Endodermal cell (in vitro differentiated cells): ENCODE measurements at places on chromosomes 16 and 17. TPM values are rescaled to one million over a fixed set of nuclear protein-coding genes. Genes with fewer than 3 reads are reported as not detected.
A peak's percentile ranks its signal among the peaks of the same experiment; 100 is the strongest.

GRCh38 chr17:78716814-78717393, 65.2 kb downstream of the CYTH1 start:
- peaks cover 13% of the 10 kb centered on the region for H3K4me1 ChIP-seq
- no peak overlapping the region for H3K4me3 ChIP-seq
- H3K36me3 ChIP-seq: no peaks in the 10 kb centered on the region
- H3K27me3 ChIP-seq: no peaks in the 10 kb centered on the region
- DNase-seq: peak; percentile 52
- H3K27ac ChIP-seq: no peak overlapping the region

- peaks cover 15% of the 10 kb centered on the region for H3K27me3 ChIP-seq
- H3K4me1 ChIP-seq: no peaks in the 10 kb centered on the region
- DNase-seq: no peak
- no peak overlapping the region for H3K4me3 ChIP-seq
Measured at GRCh38 chr16:85466989-85467388, 146.1 kb upstream of the GSE1 start.

Gene TLCD3B
- 3.3 to 5.6 TPM (median 3.7 TPM) in 3 replicates for total RNA-seq

DNA sequence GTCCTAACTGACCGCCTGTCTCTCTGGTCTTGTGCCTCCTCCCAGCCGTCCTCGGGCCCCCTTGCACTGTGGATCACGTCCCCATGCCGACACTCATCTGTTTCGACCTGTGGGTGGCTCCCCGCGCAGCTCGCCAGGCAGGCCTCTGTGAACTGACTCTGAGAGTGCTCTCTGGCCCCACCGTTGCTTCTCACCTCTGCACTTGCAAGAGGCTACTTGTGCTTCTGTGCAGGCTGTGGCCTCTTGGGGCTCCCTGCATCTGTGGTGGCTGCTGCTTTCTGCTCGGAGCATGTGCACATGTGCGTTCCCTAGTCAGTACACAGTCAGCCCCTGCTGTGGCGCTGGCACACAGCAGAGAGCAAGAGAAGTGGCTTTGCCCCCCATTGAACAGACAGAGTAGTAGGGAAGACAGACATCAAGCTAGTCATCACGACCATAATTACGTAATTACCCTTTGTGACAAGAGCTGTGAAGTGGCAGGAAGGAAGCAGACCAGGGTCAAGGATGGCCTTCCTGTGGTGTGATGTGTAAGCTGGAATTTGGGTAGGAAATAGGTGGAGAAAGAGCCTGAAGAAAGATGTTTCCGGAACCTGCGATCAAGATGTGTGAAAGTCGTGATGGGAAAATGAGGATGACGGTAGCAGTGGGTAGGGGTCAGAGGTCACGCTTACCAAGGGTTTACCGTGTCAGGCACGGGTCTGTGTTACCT, 256.0 kb upstream of the CACNG5 start:
- DNase-seq: peak; percentile 66
- no peak overlapping the region for H3K4me3 ChIP-seq
- no peaks in the 10 kb centered on the region for H3K4me1 ChIP-seq
- H3K27ac ChIP-seq: no peak overlapping the region
- no peaks in the 10 kb centered on the region for H3K36me3 ChIP-seq

GRCh38 chr16:74601126-74601871, 5.6 kb downstream of the GLG1 start:
- H3K36me3 ChIP-seq: peaks cover 9% of the 10 kb centered on the region
- H3K27ac ChIP-seq: no peak overlapping the region
- no peak for DNase-seq
- peak overlapping the region; percentile 15 for H3K4me3 ChIP-seq

GRCh38 chr16:69241926-69242325, 55.0 kb downstream of the SNTB2 start:
- H3K27me3 ChIP-seq: no peaks in the 10 kb centered on the region
- H3K27ac ChIP-seq: no peak overlapping the region
- H3K4me3 ChIP-seq: no peak overlapping the region

Gene ADPRM
- 5.9 and 6.8 TPM in 2 replicates for total RNA-seq

- DNase-seq: no peak
- peaks cover 2% of the 10 kb centered on the region for H3K4me1 ChIP-seq
- no peaks in the 10 kb centered on the region for H3K27me3 ChIP-seq
- H3K27ac ChIP-seq: no peak overlapping the region
- H3K4me3 ChIP-seq: no peak overlapping the region
Measured at GRCh38 chr17:65657251-65657828, 95.9 kb upstream of the AXIN2 start.

Gene ABCC12
- 0.14 to 1.2 TPM (median 0.53 TPM) in 3 replicates for total RNA-seq

DNA sequence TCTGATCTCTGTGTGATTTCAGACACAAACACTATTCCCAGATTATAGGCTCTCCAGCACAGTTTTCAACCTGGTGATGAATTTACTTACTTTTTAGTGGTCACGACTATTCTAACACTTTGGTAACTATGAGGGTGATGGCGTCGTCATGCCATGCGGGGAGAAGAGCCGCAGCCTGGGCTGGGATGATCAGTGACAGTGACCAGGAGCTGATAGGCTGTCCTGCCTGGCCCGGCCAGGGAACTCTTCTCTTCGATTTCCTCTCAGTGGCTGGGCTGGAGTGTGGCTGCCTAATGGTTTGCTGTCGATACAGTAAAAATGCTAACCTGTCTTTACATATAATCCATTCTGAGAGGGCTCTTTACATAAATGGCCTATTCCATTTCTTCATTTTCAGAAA, 113.1 kb downstream of the IRX3 start:
- H3K4me1 ChIP-seq: peaks cover 10% of the 10 kb centered on the region
- no peak overlapping the region for H3K4me3 ChIP-seq
- peak; percentile 59 for DNase-seq
- no peak overlapping the region for H3K27ac ChIP-seq
- H3K36me3 ChIP-seq: no peaks in the 10 kb centered on the region
- no peaks in the 10 kb centered on the region for H3K27me3 ChIP-seq

Gene PPL
- total RNA-seq: 43.5 and 48.5 TPM in 2 replicates

Gene TAC4
- total RNA-seq: 1.5 and 1.6 TPM in 2 replicates

DNA sequence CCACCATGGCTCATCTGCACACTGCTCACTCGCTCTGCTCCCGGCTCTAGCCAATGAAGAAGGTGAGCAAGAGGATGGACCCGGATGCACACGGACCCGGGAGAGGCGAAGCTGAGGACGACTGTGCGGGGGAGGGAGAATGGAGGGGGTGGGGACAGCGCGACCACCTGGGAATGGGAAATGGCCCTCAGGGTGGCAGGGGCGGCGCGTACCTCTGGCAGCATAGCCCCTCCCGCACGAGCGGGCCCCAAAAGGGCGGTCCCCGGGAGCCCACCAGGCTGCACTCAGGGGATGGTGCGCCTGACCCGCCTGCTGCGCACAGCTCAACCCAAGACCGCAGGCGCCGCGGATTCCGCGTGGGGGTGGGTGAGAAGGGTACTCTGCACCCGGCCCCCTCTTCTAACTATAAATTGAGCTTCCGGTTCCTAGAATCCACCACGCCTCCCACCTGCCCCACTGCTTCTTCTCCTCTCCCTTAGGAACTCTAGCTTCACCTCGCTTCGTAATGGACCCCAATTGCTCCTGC, 6.1 kb downstream of the MT1H start:
- H3K36me3 ChIP-seq: no peaks in the 10 kb centered on the region
- no peaks in the 10 kb centered on the region for H3K4me1 ChIP-seq
- peak; percentile 84 for DNase-seq
- H3K27me3 ChIP-seq: peaks cover 84% of the 10 kb centered on the region
- peak overlapping the region; percentile 74 for H3K4me3 ChIP-seq
- H3K27ac ChIP-seq: no peak overlapping the region

DNA sequence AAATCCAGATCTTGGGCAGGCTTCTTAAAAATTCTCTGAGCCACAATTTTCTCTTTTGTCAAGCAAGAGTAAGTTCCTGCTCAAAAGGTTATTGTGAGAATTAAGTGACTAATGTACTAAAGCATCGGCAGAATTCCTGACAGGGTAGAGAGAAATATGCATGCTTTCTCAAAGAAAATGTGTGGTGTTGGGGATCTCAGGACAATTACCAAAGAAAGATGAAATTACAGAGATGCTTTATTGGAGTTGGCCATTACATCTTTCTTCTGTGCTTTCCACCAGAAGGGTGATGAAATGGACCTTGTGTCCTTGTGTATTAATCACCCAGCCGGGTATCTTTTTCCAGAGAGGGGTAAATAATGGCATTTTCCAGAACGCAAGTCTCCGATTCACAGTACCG, 1.7 kb upstream of the USP43 start:
- no peak for DNase-seq
- H3K4me3 ChIP-seq: no peak overlapping the region
- H3K4me1 ChIP-seq: peaks cover 3% of the 10 kb centered on the region

DNA sequence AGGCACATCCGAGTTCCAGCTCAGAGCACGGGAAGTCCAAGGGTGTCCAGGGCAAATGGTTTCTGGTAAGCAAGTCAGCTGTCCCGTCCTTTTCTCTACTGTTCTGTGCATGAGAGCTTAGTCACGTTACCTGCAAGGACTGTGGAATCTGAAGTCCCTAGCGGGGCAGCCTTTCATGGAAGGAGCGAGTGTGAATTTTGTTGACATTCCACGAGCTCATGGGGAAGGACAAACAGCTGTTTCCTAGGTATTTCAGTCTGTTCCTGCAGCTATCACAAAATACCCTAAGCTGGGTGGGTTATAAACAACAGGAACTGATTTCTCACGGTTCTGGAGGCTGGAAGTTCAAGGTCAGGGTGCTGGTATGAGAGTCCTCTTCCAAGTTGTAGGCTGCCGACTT, 109.2 kb downstream of the SDR42E1 start:
- H3K36me3 ChIP-seq: peaks cover 26% of the 10 kb centered on the region
- H3K27me3 ChIP-seq: no peaks in the 10 kb centered on the region
- H3K4me1 ChIP-seq: no peaks in the 10 kb centered on the region
- no peak for DNase-seq
- no peak overlapping the region for H3K4me3 ChIP-seq

Gene NME3
- 59.5 to 73.3 TPM (median 70.3 TPM) in 3 replicates for total RNA-seq

Gene GAST
- total RNA-seq: not detected in 2 replicates

DNA sequence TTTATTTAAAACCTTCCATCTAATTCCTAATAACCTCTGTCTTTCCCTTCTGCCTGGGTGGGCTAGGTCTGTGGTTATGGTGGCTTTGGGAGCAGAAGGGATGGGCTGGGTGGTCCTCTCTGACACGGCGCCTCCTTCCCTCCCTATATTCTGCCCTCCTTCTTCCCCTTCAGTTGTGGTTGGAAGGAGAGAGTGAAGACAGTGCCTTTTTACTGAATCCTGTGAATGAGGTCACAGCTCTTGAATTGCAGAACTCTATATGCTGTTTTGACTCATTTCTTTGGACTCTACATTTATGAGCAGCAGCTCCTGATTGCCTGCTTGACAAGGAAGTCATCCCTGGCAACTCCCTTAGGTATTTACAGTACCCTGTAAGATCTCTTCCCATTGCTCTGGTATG, 256.0 kb upstream of the ELAC2 start:
- no peaks in the 10 kb centered on the region for H3K4me1 ChIP-seq
- no peaks in the 10 kb centered on the region for H3K36me3 ChIP-seq
- no peak for DNase-seq
- no peak overlapping the region for H3K4me3 ChIP-seq
- no peak overlapping the region for H3K27ac ChIP-seq

DNA sequence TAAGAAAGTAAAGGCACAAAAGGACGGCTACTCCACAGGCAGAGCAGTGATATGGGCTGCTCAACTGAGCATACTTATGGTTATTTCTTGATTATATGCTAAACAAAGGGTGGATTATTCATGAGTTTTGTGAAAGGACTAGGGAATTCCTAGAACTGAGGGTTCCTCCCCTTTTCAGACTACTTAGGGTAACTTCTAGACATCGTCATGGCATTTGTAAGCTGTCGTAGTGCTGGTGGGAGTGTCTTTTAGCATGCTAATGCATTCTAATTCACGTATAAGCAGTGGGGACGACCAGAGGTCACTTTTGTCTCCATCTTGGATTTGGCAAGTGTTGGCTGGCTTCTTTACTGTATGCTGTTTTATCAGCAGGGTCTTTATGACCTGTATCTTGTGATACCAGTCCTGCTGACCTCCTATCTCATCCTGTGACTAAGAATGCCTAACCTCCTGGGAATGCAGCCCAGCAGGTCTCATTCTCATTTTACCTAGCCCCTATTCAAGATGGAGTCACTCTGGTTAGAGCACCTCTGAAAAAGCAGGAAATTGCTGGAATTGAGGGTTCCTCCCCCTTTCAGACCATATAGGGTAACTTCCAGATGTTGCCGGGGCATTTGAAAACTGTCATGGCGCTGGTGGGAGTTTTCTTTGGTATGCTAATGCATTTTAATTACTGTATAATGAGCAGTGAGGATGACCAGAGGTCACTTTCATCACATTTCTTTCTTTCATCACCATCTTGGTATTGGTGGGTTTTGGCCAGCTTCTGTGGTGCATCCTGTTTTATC, 388.5 kb downstream of the XYLT1 start:
- DNase-seq: peak; percentile 56
- H3K4me3 ChIP-seq: peak overlapping the region; percentile 36
- H3K27me3 ChIP-seq: no peaks in the 10 kb centered on the region
- H3K36me3 ChIP-seq: no peaks in the 10 kb centered on the region

DNA sequence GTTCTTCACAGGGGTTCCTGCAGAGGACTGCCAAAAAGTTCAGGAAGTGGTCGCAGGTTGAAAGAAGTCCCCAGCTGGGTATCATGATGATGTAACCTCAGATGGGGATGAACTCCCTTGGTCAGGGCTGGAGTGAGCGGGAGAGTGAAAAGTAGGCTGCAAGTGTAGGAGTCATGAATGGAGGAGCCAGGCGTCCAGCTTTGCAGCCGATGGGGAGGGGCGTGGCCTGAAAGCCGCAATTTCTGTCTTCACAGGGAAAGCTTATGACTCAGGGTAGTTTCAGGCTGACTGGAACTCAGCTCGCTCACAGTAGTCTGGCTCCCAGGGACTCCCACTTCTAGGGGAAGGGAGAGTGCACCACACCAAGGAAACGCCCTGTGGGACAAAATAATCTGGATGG, 70.0 kb upstream of the HS3ST3A1 start:
- no peak overlapping the region for H3K4me3 ChIP-seq
- no peak overlapping the region for H3K27ac ChIP-seq
- H3K36me3 ChIP-seq: no peaks in the 10 kb centered on the region
- no peaks in the 10 kb centered on the region for H3K27me3 ChIP-seq

Gene TVP23A
- total RNA-seq: 7.3 and 7.6 TPM in 2 replicates

- no peaks in the 10 kb centered on the region for H3K27me3 ChIP-seq
- H3K4me1 ChIP-seq: no peaks in the 10 kb centered on the region
- H3K27ac ChIP-seq: no peak overlapping the region
- no peak overlapping the region for H3K4me3 ChIP-seq
Measured at GRCh38 chr16:15865742-15866141, 8.9 kb upstream of the MYH11 start.

DNA sequence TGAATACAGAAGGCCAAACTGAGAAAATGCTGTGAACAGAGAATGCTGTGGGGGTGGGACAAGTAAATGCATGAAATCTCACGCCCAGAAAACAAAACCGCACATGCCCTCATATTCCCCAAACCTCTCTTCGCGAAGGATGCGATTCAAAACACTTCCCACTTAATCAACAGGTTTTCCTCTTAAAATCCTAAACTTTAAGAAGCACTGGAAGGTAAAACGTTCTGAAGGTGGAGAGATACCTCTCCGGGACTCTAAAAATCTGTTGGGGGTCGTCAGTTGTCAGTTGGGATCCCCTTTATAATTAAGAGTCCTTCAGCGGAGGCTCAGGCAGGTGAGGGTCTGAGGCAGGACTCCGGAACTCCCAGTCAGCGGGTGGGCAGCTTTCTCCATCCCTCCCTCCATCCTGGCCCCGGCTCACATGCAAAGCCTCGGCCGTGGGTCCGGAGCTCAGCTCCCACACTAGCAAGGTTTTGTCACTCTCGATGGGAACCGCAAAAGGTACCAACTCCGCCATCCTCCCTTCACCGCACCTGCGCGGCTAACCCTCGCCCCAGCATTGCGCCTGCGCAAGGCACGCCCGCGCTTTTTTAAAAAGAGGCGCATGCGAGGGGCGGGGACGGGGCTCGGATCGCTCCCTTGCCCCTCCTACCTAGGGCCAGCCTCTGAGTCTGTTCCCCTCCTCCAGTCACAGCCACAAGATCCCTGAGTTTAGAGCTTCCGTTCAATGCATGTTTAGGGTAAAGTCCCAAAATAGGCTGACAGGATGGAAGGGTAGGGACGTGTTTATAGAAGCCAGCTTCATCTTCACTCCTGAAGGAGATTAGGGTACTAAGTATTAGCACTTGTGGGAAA, at the start of gene RDM1:
RDM1 (minus strand) TSS at position 563 of the 855 bp plus-strand sequence; CDS start at position 517, 46 bp downstream.
- H3K27ac ChIP-seq: no peak within 1 kb of the TSS
- peak within 1 kb of the TSS; percentile 85 for H3K4me3 ChIP-seq
- DNase-seq: peak; percentile 98
